ENCODE measurements at places on chromosomes 7 and 10.
A peak's percentile ranks its signal among the peaks of the same experiment; 100 is the strongest.

- no peak for DNase-seq
Measured at GRCh38 chr7:11473220-11473619, 358.8 kb downstream of the THSD7A start.

DNA sequence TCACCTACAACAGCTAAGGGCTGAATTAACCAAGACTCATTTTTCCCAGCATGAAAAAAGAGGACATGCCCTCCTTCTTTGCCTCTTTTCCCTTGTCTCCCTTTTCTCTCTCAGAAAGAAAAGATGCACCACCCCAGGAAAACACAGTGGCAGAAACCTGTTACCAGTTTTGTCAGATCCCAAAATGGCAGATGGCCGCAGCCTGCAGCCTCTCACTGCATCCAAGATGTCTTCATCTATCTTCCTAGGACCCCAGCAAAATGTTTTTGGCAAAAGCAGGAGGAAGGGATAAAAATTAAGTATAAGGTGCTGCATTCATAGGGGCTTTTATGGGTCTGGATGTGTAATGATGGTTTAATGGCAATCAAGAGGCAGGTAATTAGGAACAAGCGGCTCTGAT is 266.6 kb upstream of the NPVF start:
- no peak for DNase-seq

DNA sequence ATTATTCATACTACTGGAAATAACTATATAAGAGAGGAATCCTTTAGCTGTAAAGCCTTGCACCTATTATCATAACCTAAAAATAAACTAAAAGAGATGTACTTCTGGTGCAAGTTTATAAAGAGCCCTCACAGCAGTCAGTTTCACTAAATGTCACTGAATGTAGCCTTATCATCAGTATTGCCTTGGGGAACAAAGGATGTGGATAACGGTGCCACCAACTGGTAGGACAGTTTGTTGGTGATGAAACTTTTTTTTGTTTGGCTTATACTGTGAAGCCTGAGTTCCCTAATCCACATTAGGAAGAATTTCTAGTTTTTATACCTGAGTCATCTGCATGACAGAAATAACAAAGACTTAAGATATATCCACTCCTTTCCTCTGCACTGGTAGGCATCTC is 117.9 kb upstream of the COL1A2 start:
- no peak for DNase-seq

- DNase-seq, result no peak
Measured at GRCh38 chr10:131881104-131881880, 19.5 kb upstream of the PPP2R2D start.

DNA sequence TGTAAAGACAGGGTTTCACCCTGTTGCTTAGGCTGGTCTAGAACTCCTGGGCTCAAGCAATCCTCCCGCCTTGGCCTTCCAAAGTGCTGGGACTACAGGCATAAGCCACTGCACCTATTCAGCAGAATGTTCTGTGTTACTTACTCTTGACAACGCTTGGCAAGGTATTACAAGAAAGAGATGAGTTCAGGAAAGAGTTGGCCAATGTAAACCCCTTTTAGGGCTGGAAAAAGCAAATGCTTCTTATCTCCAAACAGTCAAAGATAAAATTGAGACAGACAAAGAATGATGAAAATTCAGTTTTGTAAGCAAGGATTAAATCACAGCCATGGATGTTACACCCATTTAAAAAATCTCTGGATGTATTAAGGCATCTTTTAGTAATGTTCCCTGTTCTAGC is 114.0 kb upstream of the PODXL start:
- DNase-seq, result no peak

GRCh38 chr7:154517768-154518167 is 465.6 kb downstream of the DPP6 start:
- no peak for DNase-seq

GRCh38 chr10:126781450-126782216 is 111.1 kb upstream of the C10orf90 start:
- no peak for DNase-seq

DNA sequence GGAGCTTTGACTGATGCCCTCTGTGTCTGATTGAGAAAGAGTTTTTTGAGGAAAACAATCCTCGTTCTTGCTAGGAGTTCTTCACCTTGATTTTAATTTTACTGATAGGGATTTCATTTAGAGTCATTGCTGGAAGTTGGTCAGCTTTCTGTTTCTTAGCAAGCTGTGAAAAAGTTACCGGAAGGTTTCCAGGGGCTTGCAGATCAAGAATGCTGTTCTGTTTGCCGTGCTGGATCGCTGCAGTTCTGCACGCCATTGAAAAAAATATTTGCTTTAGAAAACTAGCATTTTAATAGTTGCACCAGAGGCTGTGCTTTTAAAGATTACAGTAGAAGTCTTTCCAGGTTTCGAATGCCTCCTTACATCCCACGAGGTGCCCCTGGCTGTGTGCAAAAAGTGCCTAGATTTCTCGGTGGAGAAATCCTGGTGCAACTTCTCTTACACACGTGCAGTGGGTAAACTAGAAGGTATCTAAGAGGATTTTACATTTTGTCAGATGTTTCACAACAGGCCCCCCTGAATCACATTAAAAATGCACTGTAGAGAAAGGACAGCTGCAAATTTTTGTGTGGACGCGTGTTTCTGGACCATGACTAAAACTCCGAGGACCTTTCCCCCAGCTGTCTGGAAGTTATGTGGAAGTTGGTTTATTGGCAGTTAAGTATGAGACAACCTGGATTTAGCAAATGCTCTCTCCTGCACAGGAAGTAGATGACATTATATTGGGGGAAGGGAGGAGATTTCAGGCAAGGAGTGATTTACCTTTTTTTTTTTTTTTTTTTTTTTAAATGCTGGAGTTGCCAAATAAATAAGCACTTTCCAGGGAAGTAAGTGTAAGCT is 5.8 kb downstream of the TCF7L2 start:
- no peak for DNase-seq

- no peak for DNase-seq
Measured at GRCh38 chr7:1015196-1016121, 28.9 kb upstream of the GPR146 start.

DNA sequence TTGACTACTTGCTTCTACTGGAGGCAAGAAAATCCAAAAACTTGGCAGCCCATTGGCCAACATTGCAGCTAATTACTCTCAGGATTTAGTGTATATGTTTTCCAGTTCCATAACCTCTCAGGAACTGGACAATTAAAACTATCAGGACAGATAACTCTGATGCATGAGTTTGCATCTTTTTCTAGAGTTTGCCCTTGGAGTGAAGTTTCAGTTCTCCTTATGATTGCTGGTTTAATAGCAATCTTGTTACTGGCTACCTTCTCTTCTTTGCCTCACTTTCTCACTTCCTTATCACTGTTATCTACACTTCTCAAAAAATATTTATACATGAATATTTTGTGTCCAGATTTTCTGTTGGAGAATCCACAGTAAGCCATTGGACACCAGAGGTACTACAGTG is 735.9 kb downstream of the PCDH15 start:
- no peak for DNase-seq

DNA sequence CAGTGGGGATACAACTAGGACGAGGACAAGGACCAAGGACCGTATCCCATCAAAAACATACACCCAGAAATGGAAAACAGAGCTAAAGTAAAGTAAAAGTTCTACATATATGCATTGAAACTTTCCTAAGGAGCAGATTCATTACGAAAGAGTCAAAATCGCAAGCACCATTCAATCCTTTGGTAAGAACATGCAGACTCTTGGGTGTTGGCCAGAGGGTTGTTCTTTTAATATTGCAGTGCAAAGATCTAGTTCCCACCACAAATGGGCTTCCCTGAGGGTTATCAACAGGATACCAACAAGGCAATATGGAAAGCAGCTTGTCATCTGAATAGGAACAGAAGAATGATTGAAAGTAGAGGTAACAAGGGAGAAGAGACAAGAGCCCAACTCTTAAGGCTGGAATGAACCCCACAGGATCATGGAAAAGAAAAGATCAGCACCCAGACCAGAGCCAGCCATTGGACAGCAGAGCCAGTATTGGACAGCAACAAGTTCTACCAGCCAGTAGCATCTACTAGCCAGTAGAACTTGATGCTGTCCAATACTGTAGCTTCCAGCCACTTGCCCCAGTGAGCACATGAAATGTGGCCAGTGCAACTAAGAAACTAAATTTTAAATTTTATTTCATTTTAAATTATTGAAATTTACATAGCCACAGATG is 66.0 kb downstream of the OSBPL3 start:
- DNase-seq, result no peak

GRCh38 chr10:102312683-102313082 is 67.4 kb downstream of the GBF1 start:
- DNase-seq, result no peak

GRCh38 chr7:24778543-24779282 is 21.4 kb upstream of the GSDME start:
- no peak for DNase-seq

- no peak for DNase-seq
Measured at GRCh38 chr10:75297021-75297599, 61.4 kb upstream of the COMTD1 start.

- DNase-seq, result no peak
Measured at GRCh38 chr7:149598721-149599308, 101.2 kb upstream of the ZNF746 start.

DNA sequence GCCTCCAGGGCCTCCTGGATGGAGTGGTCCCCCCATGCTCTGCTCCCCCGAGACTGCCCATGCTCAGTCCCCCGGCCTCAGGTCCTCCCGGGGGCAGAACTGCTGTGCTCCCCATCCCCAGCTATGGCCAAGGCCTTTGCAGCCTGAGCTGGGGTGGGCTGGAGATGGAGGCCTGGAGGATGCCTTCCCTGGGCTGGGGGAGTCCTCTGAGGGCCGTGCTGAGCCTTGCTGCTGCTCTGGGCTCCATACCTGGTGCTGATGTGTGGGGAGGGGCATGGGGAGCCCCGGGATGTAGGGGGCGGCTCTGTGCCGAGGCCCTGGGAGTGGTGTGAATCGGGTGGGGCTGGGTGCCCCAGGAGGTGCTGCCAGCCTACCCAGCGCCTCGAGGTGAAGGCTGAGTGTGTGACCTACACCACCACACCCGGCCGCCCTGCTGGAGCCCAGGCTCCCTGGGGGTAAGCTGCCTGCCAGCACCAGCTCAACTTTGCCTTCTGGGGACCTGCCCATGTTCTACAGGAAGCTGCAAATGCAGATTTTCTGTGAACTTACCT is 109.5 kb downstream of the UNCX start:
- DNase-seq, result no peak

- no peak for DNase-seq
Measured at GRCh38 chr10:91389636-91390512, 20.3 kb upstream of the HECTD2 start.

GRCh38 chr10:44997105-44997748 is 3.5 kb upstream of the ZNF22 start:
- no peak for DNase-seq

DNA sequence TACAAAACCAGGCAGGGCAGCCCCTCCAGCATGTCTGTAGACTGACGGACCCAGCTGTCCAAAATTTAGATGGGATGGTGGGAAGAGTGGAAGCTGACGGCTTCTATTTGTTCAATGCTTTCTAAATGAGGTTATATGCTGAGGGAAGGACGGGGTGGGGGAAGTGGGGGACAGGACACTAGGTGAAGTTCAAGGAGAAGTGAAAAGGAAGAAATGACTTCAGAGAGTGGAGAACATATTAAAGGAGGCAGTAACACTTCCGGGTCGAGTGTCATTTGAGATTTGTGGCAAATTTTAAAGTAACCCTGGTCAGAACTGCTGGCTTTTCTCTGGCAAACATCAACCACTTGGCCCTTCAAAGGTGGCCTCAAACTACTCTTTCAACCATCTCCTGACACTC is 9.4 kb downstream of the PIP4K2A start:
- DNase-seq, result no peak

- DNase-seq, result no peak
Measured at GRCh38 chr10:30821994-30822692, 192.6 kb upstream of the LYZL2 start.

DNA sequence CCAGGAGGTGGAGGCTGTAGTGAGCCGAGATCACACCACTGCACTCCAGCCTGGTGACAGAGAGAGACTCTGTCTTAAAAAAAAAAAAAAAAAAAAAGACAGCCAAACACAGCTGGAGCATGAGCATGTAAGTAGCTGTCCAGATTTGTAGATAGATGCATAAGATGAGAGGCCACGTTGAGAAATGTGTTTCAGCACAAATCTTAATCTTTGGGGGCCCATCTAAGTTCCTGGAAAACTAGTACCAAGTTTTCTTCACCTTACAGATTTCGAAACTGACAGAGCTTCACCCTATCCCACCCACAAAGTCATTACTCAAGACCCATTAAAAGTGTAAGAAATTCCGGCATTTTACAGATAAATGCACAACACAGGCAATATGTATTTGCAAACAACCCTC is 208.2 kb downstream of the PARD3 start:
- DNase-seq, result no peak

- DNase-seq, result no peak
Measured at GRCh38 chr10:73888514-73888913, 14.2 kb upstream of the CAMK2G start.

DNA sequence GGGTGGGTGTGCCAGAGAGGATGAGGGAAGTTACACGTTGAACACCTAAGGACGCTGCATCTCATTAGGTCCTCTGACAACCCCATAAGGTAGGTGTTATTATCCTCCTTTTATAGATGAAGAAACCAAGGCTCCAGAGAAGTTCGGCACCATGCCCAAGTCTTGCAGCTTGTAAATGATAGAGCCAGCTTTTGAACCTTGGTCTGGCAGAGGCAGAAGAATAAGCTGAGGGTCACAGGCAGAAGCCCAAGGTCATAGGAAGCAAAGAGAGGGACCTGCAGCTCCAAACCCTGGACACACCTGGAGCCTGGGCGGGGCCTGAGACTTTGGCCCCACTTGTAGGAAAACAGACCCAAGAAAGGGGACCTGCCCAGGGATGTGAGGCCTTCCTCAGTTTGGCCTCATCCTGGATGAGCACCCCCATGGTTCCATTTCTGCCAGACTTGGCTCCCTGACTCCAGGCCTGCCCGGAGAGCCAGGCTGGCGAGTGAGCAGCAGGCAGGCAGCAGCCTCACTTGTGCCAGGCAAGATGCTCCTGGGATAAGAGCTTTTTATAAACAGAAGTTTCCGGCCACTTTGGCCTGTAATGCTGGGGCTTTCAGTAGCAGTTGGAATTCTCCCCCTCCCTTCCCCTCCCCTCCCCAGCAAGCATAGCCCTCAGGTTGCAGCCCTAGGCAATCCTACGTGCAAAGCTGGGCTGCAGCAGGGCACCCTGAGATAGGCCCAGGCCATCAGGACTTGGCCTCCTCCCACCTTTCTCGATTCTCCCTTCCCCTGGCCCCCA is 2.4 kb downstream of the KCNH2 start:
- no peak for DNase-seq

GRCh38 chr10:43965033-43965917 is 316.6 kb upstream of the ZNF32 start:
- DNase-seq, result no peak

GRCh38 chr7:4561795-4562194 is 120.3 kb upstream of the FOXK1 start:
- DNase-seq, result no peak

DNA sequence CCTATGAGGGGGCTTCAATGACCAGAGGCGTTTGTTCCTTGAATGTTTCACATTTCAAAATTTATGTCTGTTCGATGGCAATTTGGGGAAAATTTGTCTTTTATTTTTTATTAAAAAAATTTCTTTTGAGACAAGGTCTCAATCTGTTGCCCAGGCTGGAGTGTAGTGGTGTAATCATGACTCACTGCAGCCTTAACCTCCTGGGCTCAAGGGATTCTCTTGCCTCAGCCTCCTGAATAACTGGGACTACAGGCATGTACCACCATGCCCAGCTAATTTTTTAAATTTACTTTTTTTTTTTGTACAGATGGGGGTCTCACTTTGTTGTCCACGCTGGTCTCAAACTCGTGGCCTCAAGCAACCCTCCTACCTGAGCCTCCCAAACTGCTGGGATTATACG is 39.7 kb downstream of the OTUD1 start:
- no peak for DNase-seq

GRCh38 chr10:49739426-49739825 is 22.7 kb downstream of the OGDHL start:
- DNase-seq, result no peak

- peak; percentile 57 for DNase-seq
Measured at GRCh38 chr10:13299437-13300287, at the start of gene PHYH. TSS of gene PHYH (minus strand) at chr10:13300064. CDS start at chr10:13300042, 22 bp downstream.

All from stimulated activated CD8-positive, alpha-beta memory T cell treated with anti-CD3 and anti-CD28 coated beads, Interleukin-7, amount 100 ng/mL, for 48 hours (primary cell).